ENCODE measurements at places on chromosomes 1 and 21.

- no peak for DNase-seq
Measured at GRCh38 chr1:80593197-80593596, 1207.5 kb upstream of the ADGRL2 start.

DNA sequence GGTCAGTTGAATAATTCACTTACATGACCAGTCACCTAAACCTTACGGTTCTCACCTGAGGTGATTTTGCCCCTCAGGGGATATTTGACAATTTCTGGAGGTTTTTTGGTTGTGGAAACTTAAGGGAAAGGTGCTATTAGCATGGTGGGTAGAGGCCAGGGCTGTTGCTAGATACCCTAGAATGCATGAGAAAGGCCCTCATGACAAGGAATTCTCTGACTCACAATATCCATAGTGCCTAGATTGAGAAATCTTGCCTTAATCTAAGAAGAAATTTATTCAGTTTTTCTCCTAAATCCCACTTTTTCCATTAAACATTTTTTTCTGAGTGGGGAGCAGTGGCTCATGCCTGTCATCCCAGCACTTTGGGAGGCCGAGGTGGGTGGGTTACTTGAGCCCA is 119.7 kb downstream of the TGFB2 start:
- no peak for DNase-seq

- peak; percentile 43 for DNase-seq
Measured at GRCh38 chr1:242454262-242455051, 70.0 kb downstream of the PLD5 start.

DNA sequence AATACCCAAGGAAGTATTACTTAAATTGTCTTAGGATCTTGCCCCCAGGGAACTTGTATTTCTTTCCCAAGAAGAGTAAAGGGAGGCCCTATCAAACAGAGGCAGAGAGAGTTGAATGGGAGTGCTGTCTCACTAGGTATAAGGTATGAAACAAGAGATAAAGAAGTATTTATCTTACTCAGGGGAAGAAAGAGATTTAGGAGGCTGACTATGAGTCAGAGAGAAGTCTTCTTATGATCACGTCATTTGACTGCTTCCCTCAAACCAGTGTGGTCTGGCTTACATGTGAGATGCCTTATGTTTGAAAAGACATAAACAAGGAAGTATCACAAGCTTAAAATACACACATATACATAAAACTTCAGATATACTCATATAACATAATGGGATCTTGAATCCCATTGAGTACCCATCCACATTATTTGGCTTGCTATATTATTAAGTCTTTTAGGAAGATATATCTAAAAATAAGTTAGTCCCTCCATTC is 29.6 kb downstream of the DUSP10 start:
- peak; percentile 86 for DNase-seq

DNA sequence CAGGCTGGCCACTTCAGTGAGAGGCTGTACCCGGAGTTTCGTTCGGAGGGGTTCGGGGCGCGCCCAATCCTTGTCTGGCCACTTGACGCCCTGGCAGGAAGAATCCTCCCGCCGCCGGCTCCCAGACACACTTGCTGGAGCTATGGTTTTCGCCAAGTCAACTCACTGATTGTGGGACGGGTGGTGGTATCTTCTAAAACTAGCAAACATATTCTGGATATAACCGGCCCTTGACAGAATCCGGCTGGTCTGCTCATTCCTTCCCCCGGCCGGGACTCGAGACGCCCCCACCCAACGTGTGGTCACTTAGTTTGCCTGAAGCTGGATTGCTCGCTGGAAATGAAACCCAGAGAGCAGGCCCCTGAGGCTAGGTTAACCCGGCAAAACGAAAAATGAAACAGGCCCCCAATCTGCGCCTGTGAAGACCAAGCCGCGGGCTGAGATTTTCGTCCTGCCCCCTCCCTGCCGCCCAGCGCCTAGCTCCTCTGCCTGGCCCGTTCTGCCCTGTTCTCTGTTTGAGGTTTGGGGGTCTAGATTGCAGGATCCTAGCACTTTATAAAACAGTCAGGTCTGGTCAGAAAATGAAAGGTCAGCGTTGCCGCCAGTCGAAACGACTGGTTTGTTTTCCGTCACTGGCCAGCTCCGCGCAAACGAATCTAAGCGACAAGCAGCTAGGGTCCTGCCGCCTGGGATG is 4.6 kb downstream of the GFI1 start:
- no peak for DNase-seq

- DNase-seq = no peak
Measured at GRCh38 chr1:223393275-223394214, at the start of gene CCDC185. CCDC185 (plus strand) TSS chr1:223393415; CDS start chr1:223393476, 61 bp downstream.

GRCh38 chr1:201713086-201713810 is 115.7 kb upstream of the IPO9 start:
- peak; percentile 99 for DNase-seq

DNA sequence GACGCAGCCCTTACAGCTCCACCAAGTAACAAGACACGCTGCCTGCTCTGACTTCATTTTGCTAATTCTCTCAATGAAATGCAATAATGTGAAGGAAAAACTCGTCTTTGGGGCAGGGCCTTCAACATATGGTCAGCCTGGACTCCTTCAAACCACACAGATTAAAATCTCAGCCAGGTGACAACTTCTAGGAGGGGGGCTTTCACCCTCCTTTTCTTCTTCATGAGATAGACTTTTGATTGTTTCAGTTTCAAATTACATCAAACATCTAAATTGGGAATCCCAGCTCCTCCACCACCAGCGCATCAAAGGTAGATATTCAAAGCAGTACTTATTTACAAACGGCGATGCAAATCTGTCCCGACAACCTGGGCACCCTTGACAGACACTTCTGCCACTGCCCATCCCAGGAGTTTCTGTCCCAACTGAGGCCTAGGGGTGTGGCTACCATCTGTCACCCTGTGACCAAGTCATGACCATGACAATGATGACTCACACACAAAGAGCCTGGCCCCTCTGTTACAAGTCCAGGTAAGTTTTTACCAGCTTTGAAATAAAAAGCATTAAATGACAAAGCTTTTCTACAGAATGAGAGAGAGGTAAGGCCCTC is 29.7 kb downstream of the SSBP3 start:
- DNase-seq = no peak

DNA sequence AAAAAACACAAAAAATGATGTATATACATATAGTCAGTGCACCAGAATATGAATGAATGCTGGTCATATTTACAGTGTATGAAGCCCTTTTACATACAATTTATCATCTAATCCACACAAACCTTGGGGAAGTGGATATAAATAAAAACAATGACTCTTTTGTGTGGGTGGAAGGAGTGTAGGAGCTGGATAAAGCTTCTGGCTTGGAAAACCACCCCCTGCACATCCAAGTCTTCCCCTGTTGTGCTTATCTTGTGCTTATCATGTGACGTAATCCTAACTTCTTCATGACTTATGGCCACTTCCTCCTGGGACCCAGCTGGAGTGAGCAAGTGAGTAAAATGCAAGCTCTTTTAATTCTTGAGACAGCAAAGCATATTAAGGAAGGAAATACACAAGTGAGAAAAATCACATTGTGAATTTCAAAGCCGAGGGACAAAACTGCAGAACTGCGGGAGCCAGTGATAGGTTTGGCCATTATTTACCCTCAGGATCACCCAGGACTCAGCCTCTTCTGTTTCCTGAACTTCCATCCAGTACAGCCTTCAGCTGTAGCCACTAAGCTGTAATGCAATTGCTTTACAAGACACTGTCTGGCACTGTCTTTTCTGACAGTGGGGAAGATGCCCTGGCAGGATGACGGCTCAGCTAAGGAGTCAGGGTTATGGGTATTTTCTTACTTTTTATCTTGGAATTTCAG is 104.0 kb upstream of the PPM1J start:
- peak; percentile 34 for DNase-seq

DNA sequence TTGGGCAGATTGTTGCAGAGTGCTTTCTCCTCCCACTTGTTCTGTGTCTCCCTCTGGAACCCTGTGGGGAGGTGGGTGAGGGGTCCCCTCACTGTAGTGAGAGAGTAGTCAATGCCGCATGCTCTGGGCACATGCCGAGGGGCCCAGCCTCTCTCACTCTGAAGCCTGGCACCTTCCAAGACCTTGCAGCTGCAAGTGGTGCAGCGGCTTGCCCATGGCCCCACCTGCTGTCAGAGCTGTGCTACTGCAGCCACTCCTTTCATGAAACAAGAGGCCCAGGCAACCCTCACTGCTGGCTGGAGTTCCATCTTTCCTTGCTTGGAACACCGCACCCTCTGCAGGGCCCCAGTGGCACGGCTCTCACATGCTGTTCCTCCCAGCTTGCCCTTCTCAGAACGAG is 58.4 kb upstream of the COL6A1 start:
- peak; percentile 60 for DNase-seq

DNA sequence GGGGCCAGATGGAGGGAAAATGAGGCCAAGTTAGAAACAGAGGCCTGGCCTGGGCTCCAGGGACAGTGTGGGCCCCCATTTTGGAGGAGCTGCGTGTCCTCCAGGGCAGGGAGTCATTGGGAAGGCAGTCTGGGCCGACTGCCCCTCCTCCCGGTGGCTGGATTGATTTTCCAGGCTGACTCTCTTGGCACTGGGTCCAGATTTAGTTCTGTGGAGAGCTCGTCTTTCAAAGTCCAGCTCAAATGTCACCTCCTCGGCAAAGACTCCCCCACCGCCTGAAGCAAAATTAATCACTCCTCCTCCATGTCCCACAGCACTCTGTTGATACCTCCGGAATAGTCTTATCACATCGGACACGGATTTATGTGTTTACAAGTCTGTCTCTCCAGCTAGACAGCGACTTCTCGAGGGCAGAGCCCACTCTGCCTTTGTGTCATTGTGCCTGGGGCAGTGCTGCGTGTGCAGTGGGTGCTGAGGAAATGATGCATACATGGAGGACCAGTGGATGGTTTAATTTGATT is 175.1 kb downstream of the CAMTA1 start:
- DNase-seq = peak; percentile 49

- no peak for DNase-seq
Measured at GRCh38 chr1:44648529-44649250, 25.6 kb downstream of the TMEM53 start.

DNA sequence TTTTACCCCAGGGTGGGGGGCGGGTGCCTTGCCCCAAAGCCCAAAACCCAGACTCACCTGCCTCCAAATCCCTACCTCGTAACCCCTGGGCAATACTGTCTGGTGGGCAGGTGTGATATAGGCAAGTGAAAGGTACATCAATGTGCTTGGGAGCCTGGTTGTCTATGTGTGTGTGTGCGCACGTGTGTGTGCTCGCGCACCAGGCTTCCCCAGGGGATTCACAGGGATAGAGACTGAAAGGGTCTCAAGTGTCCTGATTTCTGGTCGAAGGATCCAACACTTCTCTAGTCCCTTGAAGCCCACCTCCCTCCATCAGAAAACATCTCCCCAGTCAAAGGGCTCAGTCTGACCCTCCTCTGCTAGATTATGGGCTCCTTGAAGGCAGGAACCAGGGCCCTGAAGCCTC is 28.9 kb upstream of the EPB41 start:
- DNase-seq = no peak

- no peak for DNase-seq
Measured at GRCh38 chr21:39087238-39088030, 95.8 kb downstream of the PSMG1 start.

DNA sequence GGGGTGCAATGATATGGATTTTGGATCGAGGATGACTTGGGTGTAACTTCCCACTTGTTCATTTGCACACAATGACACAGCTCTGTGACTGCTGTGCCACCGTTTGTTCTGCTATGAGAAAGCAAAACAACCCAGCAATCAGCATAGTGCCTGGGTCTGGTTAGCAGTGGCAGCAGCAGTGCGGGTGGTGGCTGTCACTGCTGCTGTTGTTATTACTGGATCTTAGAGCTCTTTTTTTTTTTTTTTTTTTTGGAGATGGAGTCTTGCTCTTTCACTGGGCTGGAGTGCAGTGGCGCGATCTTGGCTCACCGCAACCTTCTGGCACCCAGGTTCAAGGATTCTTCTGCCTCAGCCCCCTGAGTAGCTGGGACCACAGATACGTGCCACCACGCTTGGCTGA is 56.9 kb downstream of the TBCE start:
- DNase-seq = no peak

- no peak for DNase-seq
Measured at GRCh38 chr1:43383449-43383848, 6.2 kb downstream of the MED8 start.

DNA sequence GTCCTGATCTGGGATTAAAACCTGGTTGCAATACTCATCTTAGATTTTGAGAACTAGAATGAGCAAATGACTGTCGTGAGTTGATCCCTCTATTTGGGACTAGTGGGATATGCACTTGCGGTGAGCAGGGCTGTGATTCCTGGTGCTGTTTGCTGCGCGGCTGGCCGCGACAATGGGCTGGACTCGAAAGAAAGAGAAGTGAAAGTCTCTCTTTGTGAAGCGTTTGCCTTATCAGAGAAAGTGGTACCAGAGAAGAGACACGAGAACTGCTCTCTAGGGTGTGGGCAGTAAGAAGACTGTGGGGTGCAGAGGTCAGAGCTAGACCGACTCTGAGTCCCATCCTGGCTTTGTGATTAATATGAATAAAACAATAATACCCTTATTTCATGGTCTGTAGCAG is 8.6 kb downstream of the ST6GALNAC3 start:
- DNase-seq = no peak

DNA sequence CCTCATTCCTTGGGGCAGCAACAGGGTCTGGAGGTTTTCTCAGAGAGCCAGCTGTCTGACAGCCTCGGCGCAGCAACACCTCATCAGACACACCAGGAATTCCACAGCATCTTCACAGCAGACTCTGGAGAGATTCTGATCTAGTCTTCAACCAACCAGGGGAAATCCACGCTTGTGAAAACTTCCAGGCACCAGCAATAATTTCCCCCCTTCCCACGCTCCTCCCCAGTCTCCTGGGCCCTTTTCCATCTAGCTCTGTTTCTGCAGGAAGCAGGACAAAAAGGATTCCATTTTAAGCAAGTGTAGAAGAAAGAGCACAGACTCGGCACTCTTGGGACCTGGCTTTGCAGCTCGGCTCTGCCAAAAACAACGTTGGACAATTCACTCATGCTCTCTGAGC is 44.3 kb upstream of the CAPZB start:
- peak; percentile 8 for DNase-seq

GRCh38 chr1:200415789-200416593 is 6.2 kb upstream of the ZNF281 start:
- peak; percentile 99 for DNase-seq

GRCh38 chr1:156525856-156526489 is 25.4 kb upstream of the MEF2D start:
- DNase-seq = no peak

DNA sequence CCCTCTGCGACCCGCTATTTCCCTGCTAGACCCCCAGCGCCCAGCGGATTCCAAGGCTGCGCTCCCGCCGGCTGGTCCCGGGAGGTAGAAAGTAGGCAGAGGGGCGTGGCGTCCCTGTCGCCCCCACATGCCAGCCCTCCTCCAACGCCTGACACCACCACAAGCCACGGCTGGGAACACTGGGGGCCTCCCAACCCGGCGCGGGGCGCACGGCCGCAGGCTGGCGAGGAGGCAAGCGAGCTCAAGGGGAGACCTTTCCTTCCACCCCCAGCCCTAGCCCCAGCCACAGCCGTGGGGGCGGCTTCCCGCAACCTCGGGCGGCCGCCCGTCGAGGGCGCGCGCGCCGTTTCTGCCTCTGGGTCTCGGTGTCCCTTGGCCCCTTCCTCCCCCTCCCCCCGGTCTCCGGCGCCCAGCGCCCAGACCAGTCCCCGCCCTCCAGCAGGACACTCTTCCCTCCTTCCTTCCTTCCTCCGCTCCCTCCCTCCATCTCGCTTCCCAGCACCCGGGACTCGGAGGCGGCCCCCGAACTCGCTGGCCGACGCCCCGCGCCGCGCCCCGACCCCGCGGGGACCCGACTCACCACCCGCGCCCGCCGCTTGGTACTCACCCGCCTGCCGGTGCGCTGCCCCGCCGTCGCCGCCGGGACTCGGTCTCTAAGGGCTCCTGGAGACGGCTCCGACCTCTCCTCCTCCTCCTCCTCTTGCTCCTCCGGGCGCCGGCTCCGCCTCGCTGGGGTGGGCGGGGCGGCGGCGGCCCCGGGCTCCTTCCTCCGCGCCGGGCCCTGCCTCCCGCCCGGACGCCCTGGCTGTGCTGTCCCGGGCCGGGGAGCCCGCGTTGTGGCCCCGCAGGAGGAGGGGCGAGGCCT is at the start of gene GNG12:
Gene GNG12 (minus strand): TSS at position 731 of the 865 bp plus-strand sequence. CDS start 125,781 bp downstream, outside the sequence.
- peak; percentile 75 for DNase-seq

All from fibroblast of upper back skin (primary cell).